ENCODE measurements at places on chromosomes 5 and 9.

- peak; percentile 62 for DNase-seq
These were observed 13.3 kb downstream of the RPS14 start for GRCh38 chr5:150436141-150436680.

- no peak for DNase-seq
These were observed 31.4 kb downstream of the NEUROG1 start for GRCh38 chr5:135504376-135504775.

- DNase-seq, result peak; percentile 14
These were observed 109.0 kb downstream of the BAAT start for GRCh38 chr9:101275769-101276250.

- no peak for DNase-seq
These were observed 49.2 kb upstream of the NEK6 start for GRCh38 chr9:124208571-124208970.

- DNase-seq, result no peak
These were observed 1.3 kb downstream of the GADD45G start for GRCh38 chr9:89606049-89606623.

DNA sequence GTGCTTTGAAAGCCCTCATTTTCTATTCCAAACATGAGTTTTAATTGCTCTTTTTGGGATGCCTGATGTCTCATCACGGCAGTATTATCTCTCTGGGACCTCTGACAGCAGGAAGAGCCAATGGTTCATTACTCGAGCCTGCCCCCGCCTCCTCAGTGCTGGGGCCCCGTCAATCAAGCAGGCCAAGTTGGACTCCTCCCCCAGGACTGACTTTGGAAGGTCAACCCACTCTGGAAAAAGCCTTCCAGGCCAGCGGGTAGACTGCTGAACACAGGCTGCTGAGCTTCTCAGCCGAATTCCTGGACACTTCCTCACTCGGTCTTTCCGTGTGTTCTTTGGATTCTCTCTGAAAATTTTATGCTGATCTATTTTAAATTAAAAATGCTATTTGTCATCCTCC, 9.5 kb upstream of the BARHL1 start:
- DNase-seq, result no peak
